ENCODE measurements at places on chromosomes 5 and 9.
A peak's percentile ranks its signal among the peaks of the same experiment; 100 is the strongest.

DNA sequence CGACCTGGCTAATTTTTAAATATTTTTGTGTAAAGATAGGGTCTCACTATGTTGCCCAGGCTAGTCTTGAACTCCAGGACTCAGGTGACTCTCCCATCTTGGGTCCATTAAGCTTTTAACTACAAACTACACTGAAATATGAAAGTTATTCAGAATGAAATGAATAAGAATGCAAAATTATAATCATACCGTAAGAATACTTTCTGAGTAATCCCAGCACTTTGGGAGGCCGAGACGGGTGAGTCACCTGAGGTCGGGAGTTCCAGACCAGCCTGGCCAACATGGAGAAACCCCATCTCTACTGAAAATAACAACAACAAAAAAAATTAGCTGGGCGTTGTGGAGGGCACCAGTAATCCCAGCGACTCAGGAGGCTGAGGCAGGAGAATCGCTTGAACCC lies 1.1 kb upstream of the ORM1 start:
- no peak for DNase-seq

DNA sequence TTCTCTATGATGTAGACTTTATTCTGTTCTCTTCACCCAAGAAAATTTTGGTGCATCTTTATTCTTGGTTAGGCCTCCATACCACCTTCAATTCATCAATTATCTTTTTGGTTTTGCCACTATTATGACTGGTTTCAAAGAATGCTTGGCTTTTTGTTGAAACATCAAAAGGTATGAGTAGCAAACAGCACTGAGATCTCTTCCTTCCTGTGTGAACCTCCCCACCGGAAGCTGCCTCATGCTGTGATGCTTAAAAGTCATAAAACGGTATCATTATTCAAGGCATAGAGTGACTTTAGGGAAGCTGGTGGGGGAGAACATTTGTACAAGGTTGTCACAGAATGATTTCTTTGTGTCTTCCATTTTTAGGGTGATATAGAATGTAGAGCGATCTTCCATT lies 70.6 kb downstream of the IQGAP2 start:
- DNase-seq, result peak; percentile 52

GRCh38 chr9:17927616-17928015 lies 348.8 kb downstream of the SH3GL2 start:
- DNase-seq, result no peak

DNA sequence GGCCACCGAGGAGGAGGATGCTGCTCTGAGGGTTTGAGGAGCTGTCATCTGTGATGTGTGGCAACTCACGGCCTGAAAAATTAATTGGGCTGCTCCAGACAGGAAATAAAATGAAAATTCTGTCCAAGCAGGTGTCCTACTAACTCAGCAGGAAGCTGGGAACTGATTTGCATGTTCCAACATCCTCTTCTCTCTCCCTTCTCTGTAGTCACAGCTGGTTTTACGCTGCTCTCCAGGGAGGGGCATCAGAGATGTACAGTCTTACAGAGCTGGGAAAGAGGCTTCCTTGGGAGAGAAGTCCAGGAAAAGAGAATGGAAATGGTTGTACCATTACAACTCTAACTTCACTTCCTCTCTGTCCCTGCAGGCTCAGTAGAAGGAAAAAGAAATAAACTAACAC lies 24.2 kb upstream of the SIL1 start:
- no peak for DNase-seq

GRCh38 chr5:159549046-159549445 lies 218.8 kb upstream of the IL12B start:
- no peak for DNase-seq

DNA sequence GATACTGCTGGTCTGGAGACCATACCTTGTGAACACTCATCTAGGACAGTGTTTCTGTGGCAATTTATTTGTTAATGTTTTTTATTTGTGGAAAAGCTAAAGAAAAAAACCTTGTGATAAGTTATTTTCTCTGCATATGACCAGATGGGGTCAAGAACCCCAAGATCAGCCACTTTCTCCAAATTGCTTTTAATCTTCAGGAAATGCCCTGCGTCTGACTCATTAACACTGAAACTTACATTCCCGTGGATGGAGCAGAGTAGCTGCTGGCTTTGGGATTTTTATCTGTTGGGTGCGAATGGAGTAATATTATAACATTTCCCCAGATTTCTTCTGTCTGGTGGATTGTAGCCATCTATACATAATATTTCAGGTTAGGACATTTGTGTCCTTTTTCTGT lies 444.5 kb downstream of the SH3GL2 start:
- DNase-seq, result no peak

DNA sequence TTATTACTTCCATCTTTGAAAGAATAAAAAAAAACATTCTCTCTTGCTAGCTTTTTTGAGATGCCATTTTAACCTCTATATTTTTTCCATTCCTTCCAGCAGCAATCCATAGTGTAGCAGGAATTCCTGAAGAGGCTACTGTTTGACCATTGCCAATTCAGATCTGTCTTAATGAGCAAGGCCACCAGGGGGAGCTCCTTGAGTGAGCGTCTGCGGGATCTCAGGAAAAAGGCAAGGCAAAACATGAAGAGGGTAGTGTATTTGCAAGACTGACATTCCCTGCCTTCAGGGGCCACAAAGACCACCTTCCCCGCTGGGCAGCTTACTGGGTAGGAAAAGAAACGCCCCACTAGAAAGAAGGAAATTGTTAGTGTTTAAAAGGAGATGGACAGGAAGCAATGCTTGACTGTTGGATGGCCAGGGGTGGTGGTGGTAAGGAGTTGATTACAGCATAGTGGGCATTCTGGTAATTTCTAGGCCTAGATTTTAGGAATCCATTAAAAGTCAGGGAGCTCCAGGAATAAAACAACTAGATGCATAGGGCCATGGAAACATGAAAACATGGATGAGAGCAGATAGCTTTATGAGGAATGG lies 206.6 kb upstream of the HAPLN1 start:
- peak; percentile 8 for DNase-seq

DNA sequence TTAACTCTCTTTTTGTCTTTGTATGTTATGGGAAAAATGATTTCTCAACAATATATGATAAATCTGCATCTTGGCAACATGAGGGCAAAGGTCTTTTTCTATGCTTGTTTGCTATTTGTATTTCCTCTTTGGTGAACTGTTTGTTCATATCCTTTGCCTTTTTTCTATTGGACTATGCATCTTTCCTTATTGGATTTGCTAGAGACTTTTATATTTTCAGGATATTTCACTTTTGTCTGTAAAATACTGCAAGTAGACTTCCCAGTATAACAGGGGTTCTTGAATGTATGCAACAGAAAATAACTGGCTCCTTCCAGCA lies 69.4 kb upstream of the SSBP2 start:
- no peak for DNase-seq
